ENCODE measurements at places on chromosomes 13 and 19.

- no peak for DNase-seq
These were observed 97.2 kb downstream of the EPSTI1 start for GRCh38 chr13:42894765-42895243.

DNA sequence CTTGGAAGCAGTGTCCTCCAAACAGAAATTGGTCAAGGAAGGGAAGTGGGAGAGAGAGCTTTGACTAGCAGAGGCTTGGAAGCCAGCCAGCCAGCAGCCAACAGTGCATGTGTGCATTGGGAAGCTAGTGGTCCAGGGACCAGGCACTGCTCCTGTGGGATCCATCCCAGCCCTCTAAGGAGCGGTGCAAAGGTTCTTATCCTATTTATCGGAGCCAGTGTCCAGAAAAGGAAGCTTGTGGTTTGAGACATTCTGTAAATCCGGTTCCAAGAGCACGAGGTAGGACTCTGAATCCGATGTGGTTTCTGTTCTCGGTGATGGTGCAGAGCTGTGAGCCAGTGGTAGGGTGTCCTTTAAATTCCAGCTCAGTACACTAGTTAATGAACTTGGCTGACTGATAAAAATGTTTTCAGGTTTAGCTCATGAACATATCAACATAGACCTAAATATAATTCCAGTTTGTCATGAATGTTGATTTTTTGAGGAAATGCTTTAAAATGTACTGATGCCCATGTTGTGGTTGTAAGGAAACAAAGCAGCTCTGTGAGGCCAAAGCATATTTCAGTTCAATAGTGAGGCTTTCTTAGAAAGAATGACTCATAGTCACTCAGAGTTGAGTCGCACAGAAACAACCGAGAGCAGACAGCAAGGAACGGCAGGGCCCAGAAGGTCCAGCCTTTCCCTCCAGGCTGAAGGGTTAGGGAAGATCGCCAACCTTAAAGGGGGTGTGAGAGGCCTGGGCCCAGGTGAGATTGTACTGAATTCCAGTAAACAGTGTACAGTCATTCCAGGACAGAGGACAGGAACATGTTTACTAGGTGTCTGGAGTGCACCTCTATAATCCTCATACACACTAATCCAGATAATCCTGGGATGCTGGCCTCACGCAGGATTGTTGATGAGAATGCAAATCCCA, 21.5 kb upstream of the GARRE1 start:
- no peak for DNase-seq

DNA sequence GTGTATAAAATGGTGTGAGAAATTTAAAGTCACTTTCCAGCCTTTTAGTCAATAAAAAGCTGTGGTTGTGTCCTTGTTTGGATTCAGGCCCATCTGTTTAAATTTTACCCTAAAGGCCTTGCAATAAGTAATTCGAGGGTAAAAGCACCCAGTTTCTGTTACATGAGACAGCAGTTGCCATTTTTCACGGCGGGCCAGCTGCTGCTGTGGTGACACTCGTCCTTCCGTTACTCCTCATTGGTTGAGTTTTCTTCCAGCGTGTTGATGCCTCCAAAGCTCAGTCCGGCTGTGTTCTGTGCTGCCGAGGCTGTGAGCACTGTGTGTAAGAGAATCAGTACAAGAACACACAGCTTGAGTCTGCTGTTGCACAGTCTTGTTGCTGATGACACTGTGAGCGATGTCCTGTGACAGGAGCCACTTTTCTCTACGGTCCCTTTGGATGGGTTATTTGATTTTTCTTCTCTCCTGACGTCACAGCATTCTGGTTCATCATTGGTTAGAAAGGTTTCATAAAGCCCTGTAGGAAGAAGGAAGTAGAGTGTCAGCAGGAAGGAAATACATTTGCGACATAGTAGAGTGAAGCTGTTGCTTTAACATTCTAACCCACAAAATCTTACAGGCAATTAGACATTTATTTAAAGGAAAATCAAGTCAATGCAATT, 602.5 kb upstream of the ARGLU1 start:
- DNase-seq, result no peak

DNA sequence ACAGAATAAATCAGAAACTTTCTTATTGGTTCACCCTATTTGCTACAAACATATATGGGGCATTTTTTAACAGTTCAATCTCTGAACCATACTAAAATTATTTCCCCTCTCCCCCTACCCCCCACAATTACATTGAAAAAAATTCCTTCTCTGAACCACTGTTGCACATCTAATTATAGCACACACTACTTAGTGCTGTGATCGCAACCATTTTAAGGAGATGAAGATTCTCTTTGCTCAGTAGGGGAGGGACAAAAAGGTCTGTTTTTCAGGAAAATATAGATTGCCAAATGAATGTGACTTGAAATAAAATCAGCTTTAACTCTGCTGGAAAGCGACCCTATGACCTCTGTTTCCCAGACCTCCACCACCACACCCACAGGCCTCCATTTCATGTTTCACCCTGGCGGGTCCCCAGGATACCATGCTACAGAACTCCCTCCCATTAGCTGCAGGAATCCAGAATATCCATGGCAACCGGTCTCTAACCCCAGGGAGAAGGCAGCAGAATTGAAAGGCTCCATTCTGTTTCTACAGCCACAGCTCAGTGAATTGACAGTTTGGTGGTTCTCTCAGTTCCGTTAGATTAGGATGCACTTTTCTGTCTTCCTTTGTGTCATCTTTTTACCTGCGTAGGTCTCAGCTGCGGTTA, 286.3 kb downstream of the TBC1D4 start:
- peak; percentile 18 for DNase-seq

DNA sequence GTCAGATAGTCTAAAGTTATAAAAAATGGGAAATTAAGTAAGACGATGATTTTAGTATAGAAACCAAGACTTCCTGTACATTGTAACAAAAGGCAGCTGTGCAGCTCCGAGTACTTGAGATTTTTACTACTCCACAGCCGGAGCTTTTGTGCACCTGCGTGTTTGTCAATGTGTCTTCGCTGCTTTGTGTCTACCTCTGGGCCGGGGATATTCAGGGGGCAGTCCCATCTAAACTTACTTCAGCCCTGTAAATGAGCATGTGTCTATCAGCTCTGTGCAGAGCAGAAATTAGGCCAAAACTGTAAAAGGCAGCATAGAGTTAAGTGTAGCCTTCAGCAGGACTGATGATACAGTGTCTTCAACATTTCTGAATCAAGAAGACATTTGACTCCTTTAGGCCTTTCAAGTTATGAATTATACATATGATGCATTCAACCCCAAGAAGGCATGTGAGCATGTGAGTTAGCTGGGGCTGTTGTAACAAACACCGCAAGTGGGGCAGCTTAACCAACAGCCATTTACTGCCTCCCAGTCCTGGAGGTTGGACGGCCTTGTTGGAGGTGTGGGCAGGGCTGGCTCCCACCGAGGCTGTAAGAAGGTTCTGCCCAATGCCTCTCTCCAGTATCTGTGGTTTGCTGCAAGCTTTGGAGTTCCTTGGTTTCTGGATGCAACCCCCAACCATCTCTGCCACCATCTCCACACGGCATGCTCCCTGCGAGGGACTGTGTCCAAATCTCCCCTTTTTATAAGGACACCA, 191.0 kb upstream of the IRS2 start:
- no peak for DNase-seq

DNA sequence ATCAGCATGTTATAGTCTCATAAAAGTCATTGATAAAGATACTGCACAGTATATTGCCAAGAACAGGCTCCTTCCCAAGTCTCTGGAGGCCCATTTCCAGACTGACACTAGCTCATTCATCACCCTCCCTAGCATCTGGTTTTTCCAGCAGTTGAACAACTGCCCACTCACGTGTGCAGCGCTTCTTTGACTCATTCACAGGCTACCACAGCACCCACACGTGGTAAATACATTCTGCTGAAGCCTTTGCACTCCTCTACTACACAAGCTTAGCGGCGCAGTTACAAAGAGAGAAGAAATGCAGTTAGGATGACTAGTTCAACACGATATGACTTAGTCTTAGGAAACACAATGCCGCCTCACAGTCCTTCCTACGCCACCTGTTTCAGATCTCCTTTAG, 87.7 kb downstream of the DOCK9 start:
- no peak for DNase-seq

GRCh38 chr13:20132052-20132634, 28.7 kb downstream of the GJA3 start:
- no peak for DNase-seq

DNA sequence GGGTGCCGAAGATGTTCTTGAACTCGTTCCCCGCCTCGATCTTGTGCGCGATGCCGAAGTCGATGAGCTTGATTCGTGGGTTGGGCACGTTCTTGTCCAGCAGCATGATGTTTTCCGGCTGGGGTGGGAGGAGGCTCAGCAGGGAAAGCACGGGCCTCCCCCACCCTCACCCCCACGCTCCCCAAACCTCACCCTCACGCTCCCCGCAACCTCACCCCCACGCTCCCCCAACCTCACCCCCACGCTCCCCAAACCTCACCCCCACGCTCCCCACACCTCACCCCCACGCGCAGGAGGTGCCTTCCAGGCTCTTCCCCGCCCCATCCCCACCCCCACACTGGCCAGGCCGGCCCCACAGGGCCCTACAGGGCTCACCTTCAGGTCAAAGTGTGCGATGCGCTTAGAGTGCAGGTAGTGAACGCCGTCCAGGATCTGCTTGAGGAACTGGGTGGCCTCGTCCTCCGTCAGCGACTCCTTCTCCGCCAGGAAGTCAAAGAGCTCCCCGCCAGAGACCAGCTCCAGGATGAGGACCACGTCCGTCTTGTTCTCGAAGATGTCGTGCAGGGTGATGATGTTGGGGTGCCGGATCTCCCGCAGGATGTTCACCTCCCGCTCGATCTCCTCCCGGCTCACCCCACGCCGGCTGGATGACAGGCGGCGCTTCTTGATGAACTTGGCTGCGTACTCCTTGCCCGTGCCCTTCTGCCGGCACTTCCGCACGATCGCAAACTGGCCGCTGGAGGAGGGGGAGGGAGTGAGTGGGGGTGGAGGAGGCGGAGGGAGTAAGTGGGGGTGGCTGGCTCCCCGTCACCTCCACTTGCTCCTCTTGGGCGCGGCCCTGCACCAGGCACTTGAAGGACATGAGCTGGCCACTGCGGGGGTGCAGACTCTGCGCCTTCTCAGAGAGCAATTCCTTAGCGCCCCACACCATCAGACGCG, 6.4 kb downstream of the DAPK3 start:
- DNase-seq, result peak; percentile 10

DNA sequence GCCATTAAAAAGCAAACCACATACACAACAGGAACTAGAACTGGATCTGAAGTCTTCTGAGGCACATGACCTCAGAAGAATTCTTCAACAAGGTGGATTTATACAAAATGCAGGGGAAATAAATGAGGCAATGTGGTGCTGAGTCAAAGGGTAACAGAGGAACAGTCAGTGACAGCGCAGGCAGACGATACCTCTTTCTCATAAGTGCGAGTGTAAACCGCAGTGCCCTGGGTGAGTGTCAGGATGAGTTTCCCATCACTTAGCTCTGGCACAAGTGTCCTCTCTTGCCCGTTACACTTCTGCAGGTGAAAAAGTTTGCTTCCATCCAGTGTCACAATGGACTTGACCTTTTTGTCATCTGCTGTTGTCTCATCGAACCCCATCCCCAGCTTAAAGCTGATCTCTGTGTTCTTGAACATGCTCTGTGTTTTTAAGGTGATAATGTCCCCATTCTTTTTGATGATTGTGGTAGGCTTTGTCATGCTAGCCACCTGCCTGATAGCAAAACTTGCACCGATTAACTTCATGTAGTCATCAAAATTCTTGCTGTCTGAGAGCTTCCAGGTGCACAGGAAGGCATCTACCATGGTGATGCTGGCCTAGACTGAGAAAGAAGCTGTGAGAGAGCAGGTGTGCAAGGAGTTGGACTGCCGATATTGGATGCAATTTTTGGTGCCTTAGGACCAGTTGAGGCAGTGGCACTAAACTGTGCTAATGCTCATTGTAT, 97.3 kb downstream of the AKAP11 start:
- DNase-seq, result no peak

DNA sequence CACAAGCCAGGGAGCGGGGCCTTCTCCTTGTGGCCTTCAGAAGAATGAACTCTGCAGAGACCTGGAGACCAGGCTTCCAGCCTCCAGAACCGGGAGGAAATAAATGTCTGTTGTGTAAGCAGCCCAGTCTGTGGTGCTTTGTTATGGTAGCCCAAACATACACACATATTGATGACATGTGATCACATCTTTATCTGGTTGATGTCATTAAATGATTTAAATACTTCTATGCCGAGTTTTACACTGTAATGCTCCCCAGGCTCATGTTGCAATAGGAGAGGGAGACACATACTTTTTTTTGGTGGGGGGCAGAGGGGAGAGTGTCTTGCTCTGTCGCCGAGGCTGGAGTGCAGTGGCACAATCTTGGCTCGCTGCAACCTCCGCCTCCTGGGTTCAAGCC, 188.0 kb upstream of the IRS2 start:
- DNase-seq, result no peak

- DNase-seq, result no peak
These were observed 17.7 kb downstream of the CERS1 start for GRCh38 chr19:18878058-18878797.

GRCh38 chr19:56130006-56130405, 8.9 kb upstream of the ZNF787 start:
- no peak for DNase-seq

DNA sequence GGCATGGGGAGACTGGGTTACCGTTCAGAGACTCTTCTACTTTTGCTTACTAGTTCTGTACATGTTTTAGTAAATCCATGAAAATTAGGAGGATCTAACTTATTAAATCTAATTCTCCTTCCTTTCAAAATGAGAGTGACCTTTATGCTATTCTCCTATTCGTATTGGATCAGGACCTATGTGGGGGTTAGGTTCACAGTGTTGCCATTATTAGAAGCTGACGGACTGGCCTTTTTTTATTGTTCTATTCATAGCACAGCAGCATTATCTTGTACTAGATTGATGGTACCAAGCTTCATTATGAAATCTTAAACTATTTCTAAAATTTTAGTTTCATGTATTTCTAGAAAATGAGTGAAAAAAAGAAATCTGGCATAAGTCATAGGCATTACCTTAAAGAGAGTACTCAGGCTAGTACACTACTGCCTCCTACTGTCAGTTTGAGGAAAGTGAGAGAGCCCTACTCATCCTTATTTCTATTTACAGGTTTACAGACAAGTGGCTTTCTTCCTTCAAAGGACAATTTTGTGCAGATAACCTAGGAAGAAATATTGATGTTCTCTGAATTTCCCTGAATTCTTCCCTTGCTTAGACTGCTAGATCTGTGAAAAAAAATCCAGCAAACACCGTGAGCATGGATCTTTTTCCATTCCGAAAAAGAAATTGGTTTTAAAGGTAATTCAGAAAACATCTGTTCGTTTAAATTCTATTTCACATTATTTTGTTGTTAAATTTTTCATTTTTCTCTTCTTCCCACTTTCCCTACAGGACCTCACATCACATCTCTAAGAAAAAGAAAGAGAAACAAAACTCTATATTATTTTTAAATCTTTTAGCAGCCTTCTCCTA, 485.5 kb downstream of the DIAPH3 start:
- DNase-seq, result no peak
